Right hindlimb (tissue), 1 donor: ENCODE measurements at places on chromosomes 12 and 14.

- DNase-seq: peak; percentile 28
Observed at GRCh38 chr12:123384318-123384993, 524 bp downstream of the KMT5A start.

DNA sequence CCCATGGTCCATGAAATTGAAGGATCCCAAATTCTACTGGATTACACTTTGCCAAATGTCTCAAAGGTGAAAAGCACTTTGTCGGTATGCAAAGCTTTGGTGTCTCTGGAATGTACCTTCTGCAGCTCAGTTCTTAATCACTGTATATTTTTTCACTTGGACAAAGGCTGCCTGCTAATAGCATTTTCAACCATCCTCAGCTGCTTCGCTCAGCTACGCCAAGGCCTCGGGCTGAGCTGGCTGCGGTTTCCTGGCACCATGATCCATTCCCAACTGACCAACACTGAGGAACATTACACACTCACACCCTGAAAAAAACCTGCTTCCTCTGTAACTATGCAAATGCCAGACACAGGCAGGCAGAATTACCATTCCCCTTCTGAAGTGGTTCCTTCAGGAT lies 335.2 kb downstream of the DPF3 start:
- peak; percentile 67 for DNase-seq

DNA sequence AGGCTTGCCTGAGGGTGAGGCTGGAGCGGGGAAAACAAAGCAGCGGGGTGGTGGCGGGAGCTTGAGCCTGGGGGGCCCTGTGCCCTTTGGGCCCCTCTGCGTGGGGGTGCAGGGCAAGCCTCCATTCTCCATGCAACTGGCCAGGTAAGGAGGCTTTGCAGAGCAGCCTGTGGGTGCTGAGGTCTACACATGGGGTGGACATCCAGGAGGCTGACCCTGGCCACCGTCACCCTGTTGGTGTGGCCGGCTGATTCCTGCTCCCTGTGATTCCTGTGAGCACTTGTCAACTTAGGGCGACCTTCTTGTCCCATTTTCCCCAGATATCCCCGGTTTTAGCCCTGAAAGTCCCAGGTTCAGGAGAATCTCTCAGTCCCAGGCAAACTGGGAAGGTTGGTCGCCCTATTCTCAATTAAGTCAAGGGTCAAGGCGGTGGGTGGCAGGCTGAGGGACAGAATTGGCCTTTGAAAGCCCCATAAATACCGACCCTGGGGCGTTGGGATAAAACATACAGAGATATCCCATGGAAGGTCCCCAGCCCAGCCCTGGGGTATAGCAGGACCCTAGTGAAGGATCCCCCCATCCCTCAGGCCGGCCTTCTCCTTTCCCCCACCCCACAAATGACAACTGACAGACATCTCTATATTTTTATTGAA lies 70.5 kb downstream of the PRIMA1 start:
- peak; percentile 7 for DNase-seq

- DNase-seq: no peak
Observed at GRCh38 chr12:3247077-3247476, 169.9 kb downstream of the TSPAN9 start.

DNA sequence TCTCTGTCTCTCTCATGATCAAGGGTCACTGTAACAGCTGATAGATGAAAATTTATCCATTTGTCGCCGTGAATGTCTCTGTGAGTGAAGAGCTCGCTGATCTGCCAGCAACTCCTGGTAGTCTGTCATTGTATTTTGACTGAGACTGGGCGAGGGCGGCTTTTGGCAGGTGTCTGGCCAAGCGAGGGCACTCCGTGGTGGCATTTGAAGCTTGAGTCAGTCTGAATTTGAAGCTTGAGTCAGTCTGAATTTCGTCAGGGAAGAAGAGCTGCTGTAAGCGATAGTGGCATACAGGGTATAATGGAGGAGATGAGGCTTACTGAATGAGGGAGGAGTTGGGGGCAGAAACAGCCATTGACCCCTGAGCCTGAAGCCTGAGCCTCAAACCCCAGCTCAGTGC lies 56.8 kb upstream of the FAM181A start:
- DNase-seq: no peak

GRCh38 chr12:91239481-91239880 lies 56.9 kb upstream of the DCN start:
- peak; percentile 49 for DNase-seq
